Neural progenitor cell (in vitro differentiated cells): ENCODE measurements at places on chromosomes 6 and 20. TPM values are rescaled to one million over a fixed set of nuclear protein-coding genes. Genes with fewer than 3 reads are reported as not detected.
A peak's percentile ranks its signal among the peaks of the same experiment; 100 is the strongest.

GRCh38 chr20:49712996-49713752, 504 bp downstream of the B4GALT5 start:
- peak; percentile 57 for DNase-seq

- DNase-seq, result peak; percentile 94
Observed at GRCh38 chr20:44609516-44610312, 27.3 kb downstream of the PKIG start.

DNA sequence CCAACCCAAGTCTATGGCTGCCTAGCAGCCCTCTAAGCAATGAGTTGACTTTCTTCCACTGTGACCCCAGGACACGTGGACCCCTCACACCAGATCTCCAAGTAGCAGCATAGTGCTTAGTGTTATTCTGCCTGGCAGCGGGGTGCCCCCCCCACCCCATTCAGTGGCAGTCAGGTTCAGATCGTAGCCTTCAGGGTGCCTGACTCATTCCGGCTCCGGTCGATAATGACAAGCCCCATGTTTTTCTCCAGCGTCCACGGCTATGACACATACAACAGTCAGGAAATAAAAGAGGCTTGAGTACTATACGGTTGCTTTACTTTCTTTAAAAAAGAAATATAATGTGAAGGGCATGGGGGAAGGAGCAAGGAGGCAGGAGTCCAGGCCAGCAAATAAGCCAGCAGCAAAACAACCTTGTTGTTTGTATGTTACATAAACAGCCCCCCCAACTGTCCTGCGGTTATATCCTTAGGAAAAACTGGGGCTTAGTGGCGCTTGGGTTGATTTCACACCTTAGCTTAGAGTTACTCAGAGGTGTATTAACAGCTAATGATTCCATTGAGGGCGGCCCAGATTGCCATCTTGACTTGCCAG, 23.1 kb downstream of the GNAS start:
- DNase-seq, result no peak

GRCh38 chr20:18541741-18542140, 25.5 kb upstream of the SMIM26 start:
- DNase-seq, result no peak

- DNase-seq, result no peak
Observed at GRCh38 chr6:132414761-132415160, 13.5 kb upstream of the MOXD1 start.

GRCh38 chr20:40979247-40979646, 49.4 kb upstream of the TOP1 start:
- no peak for DNase-seq

DNA sequence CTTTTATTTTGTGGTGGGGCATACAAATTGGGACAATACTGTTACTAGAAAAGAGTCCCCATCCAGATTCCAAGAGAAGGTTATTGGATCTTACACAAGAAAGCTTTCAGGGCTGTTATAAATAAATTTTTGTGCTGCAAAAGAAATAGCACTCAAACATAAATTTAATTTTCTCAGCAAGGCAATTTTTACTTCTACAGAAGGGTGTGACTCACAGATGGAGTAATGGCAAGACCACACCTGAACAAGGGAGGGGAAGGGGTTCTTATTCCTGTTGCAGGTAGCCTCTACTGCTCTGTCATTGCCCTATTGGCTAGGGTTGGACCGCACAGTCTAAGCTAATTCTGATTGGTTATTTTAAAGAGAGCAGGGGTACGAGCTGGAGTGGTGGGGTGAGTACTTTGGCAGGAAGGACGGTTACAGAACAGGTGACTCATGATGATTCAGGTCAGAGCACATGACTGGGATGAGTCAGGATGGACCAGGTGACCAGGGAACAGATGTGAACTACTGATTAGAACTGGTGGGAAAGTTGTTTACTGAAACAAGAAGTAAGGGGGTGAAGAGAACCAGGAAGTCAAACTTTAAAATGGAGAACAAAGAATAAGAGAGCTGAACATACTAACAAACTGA, 41.1 kb downstream of the CNR1 start:
- no peak for DNase-seq

GRCh38 chr20:36629719-36630681, 16.0 kb downstream of the SLA2 start:
- no peak for DNase-seq

GRCh38 chr20:22366631-22367030, 217.7 kb downstream of the FOXA2 start:
- DNase-seq, result no peak

GRCh38 chr6:44086931-44087574, 40.2 kb downstream of the MRPL14 start:
- DNase-seq, result no peak

DNA sequence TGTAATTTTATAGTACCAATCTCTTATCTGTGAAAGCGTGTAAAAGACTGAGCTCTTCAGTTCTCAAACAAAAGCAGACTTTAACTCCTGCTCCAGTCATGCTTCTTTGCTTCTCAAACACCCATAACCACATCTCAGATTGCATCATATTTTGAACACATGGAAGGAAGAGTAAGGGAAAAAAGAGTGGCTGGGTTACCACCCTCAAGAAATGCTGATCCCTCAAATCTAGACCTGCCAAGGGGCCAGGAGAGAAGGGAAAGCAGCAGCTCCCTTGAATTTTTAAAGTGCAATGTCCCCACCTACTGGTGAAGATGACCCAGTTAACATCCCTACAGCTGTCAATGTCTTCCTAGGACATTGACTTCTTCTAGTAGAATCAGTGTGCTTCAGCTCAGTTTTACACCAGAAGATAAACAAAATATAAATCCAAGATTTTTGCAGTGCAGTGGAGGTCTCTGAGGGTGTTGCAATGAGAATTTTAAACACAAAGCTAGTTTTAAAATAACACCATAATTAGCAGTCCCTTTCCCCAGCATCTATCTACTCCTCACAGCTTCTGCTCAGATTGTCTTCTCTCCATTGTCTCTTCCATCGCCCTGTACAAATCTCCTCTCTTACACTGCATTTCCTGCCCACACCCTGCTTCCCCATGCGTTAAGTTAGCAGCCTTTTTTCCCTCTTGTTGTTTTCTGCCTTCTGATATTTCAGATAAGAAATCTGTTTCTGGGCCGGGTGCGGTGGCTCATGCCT, 22.6 kb upstream of the HLA-DQB2 start:
- peak; percentile 75 for DNase-seq

DNA sequence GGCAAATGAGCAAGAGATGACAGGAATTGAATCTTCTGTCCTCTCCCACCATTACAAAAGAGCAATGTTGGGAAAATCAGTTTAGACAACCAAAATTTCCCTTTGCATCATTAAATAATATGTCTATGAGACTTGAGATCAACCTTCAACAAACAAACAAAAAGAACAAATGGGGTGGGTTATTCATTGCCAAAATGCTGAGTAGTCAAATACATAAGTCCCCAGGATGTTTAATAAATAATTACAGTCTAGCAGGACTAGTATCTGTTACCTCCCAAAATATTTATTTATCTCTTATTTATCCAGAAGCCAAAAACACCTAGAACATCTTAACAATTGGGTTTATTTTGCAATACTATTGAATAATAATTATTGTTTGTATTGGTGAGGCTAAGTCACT, 16.2 kb upstream of the IRAK1BP1 start:
- no peak for DNase-seq

DNA sequence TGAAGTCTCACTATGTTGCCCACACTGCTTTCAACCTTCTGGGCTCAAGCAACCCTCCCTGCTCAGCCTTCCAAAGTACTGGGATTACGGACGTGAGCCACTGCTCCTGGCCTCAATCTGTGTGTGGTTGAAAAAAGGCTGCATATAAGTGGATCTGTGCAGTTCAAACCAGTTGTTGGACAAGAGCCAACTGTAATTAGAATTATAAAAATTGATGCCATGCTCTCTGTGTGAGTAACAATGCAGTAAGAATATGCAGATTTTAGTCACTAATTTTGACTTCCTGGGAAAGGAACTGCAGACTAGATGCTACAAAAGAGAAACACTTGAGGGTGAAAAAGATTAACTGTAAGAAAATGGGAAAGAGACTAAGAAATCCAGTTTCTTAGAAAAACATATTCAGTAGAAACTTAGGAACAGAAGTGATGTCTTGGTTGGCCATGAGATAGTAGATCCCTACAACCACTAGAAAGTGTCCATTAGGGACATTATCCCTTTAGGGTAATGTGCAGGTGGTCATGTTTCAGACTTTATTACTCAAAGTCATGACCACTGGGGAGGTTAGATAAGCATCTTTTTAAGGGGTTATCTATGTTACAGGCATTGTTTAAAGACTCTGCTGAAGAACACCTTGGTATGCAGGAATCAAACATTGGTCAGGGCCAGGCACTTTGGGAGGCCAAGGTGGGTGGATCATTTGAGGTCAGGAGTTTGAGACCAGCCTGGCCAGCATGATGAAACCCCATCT, 26.3 kb downstream of the ITCH start:
- DNase-seq, result no peak

- DNase-seq, result no peak
Observed at GRCh38 chr6:121533321-121533841, 97.9 kb downstream of the GJA1 start.

GRCh38 chr6:6405997-6406714, 85.7 kb upstream of the F13A1 start:
- no peak for DNase-seq

GRCh38 chr6:165858586-165858985, 195.5 kb upstream of the PDE10A start:
- peak; percentile 44 for DNase-seq

DNA sequence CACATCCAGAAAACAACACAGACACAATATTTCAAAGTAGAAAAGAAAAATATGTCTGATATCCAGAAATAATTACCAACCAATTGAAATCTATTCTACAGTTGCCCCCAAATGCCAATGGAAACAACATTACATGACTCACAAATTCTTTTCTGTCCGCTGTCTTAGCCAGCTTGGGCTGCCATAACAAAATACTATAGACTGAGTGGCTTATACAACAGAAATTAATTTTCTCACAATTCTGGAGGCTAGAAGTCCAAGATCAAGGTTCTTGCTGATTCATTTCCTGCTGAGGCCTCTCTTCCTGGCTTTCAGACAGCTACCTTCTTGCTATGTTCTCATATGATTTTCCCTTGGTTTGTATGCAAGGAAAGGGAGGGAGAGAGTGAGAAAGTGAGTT, 698.1 kb downstream of the DHX35 start:
- no peak for DNase-seq

DNA sequence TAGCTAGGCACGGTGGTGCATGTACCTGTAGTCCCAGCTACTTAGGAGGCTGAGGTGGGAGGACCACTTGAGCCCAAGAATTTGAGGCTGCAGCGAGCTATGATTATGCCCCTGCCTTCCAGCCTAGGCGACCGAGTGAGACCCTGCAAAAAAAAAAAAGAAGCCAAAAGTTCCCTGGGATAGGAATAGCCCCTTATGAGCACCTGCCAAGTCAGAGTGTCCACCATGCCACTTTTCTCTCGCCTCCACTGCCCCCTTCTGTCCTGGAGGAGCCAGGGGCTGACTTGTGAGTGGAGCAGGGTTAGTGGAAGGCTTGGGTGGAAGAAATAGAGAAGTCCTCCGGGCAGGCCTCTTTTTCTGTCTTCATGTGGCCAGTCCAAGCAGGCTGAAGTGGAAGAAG, 12.1 kb upstream of the DDX27 start:
- DNase-seq, result no peak

DNA sequence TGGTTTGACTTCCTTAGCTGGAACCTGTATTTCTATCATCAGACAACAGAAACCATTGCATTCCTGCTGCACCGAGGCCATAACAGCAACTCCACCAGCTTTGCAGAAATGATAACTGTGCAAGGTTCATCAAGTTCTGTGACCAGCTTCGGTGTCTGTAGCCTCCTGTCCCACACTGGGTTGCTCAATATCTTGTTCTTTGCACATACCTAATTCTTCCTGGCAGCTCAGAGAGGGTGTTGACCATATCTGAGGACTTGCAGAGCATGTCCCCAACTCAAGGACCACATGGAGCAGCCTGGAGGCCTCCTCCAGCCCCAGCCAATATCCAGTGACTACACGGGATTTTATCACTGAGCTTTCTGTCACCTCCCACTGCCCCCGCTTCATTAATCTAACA, 59.3 kb upstream of the SCAF8 start:
- no peak for DNase-seq

DNA sequence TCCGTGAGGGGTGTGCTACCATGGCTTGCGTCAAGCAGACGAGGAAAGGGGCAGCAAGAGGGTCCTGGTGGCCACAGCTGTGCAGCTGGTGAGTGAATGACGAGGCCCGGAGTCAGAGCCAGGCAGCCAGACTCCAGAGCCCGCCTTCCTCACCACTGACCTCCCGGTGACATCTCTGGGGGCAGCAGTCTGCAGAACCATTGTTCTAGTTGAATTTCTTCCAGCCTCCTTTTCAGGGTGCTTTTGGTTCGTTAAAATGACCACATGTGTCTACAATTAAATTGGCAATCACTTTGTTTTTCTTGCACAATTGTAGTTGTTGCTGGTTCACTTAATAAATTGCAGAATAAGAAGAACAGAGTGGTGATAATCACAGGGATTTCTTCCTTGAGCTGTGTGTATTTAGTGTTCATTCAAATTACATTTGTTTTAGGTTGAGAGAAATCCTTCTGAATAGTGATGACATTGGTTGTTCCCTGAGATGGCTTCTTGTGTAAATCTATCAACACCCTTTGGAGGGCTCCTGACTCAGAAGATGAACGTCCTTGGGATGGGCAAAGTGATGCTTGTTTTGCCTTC, 96.4 kb downstream of the TULP4 start:
- peak; percentile 42 for DNase-seq

DNA sequence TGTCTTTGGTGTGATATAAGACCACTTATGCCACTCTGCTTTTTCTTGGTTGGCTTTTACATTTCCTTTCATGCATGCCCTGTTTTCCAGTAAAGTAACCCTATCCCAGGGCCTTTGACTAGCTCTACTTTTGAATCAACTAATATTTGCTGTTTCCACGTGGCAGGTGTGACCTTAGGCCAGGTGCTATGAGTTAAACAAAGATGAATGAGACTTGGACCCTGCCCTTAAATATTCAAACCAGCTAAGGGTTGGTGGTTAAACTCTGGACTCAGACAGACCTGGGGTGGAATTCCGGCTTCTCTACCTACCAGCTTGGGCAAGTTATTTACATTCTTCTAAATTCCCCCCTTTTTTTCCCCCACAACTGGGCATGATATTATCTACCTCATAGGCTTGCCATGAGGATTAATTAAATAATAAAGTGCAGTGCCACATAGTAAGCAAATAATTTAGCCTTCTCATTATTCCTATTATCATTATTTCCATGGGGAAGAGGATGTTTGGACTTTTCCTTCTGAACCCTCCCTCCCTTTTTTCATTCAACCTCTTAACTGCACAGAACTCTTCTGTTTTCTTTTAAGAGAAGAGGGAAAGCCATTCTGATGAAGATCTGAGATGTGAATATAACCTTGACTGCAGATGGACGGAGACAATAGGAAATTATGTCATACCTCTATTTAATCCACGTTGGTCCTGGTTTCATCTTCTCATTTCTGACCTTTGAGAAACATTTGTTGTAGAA, 143.6 kb upstream of the TNFAIP3 start:
- no peak for DNase-seq

DAAM2 gene
- total RNA-seq, result 2.1 and 3.2 TPM in 2 replicates

PLA2G7 gene
- 1.1 and 1.8 TPM in 2 replicates for total RNA-seq

SLC44A4 gene
- total RNA-seq, result 0.32 and 0.93 TPM in 2 replicates

MICA gene
- total RNA-seq, result 15.0 and 21.4 TPM in 2 replicates

GABRR1 gene
- not detected in 2 replicates for total RNA-seq

IRAK1BP1 gene
- 9.3 and 13.8 TPM in 2 replicates for total RNA-seq

LY6G6F gene
- not detected in 2 replicates for total RNA-seq

ABHD16B gene
- total RNA-seq, result not detected in 2 replicates

SLC17A3 gene
- not detected in 2 replicates for total RNA-seq

HBS1L gene
- total RNA-seq, result 149 and 215 TPM in 2 replicates
